ENCODE measurements at places on chromosomes 11 and 22.

DNA sequence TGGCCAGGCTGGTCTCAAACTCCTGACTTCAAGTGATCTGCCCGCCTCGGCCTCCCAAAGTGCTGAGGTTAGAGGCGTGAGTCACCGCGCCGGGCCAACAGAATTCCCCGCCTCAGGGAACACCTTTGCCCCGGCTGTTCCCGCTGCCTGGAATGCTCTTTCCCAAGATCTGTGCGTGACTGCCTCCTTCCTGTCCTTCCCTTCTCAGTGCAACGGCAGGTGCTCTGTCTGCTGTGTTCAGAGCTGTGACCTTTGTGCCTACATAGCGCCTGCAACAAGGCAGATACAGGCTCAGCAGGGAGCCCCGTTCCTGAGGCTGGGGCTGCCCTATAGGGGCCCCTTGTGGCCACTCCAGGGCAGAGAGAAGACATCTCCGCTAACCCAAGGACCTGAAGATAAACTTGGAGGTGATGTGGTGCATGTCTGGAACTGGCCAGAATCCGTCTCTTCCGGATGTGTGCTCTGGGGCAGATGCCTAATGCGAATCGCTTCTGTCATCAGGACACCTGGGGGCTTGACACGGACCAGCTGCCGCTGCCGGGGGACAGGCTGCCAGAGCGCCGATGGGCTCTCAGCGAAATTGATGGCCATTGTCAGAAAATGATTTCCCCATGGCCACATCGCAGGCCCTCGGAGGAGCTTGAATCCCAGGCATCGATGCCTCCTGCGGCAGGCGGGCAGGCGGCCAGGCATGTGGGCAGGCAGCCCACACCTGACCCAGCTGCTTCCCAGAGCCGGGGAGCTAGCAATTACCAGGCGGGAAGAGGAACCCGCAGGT lies 43.5 kb upstream of the TCF20 start:
- peak; percentile 26 for DNase-seq

DNA sequence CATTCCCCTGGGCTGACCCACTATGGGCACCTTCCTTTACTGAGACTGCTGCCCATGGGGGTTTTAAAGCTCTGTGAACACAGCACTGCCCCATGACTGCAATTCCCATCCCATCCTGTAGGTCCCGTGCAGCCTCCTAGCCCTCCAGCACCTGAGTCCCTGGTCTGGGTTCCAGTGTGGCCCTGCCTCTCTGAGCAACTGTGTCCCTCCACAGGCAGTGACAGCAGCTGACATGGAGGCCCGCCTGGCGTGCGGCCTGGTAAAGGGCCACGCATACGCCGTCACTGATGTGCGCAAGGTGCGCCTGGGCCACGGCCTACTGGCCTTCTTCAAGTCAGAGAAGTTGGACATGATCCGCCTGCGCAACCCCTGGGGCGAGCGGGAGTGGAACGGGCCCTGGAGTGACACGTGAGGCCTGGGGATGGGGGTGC lies 12.6 kb downstream of the OMP start:
- DNase-seq = no peak

- no peak for DNase-seq
Measured at GRCh38 chr22:20110359-20110985, 5.4 kb upstream of the RANBP1 start.

- DNase-seq = no peak
Measured at GRCh38 chr11:66782726-66783125, 53.7 kb upstream of the SPTBN2 start.

DNA sequence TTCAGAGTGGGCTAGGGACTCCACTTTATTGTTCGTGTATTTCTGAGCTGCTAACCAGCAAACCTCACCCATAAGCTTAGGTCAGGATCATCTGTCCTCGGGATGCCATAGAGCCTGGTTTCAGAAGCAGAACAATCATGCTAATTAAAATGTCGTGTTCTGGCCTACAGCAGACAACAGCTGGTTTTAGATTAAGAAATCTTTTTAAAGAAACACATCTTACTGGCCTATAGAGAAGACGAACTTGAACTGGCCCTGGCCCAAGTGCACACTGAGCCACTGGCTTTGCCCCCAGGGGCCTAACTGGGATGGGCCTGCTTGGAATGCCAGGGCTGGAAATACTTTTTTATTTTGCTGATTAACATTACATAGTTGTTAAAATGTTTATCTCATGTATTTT lies 63.2 kb downstream of the ALX4 start:
- no peak for DNase-seq

- peak; percentile 43 for DNase-seq
Measured at GRCh38 chr11:130389335-130389935, 39.0 kb downstream of the ADAMTS8 start.

DNA sequence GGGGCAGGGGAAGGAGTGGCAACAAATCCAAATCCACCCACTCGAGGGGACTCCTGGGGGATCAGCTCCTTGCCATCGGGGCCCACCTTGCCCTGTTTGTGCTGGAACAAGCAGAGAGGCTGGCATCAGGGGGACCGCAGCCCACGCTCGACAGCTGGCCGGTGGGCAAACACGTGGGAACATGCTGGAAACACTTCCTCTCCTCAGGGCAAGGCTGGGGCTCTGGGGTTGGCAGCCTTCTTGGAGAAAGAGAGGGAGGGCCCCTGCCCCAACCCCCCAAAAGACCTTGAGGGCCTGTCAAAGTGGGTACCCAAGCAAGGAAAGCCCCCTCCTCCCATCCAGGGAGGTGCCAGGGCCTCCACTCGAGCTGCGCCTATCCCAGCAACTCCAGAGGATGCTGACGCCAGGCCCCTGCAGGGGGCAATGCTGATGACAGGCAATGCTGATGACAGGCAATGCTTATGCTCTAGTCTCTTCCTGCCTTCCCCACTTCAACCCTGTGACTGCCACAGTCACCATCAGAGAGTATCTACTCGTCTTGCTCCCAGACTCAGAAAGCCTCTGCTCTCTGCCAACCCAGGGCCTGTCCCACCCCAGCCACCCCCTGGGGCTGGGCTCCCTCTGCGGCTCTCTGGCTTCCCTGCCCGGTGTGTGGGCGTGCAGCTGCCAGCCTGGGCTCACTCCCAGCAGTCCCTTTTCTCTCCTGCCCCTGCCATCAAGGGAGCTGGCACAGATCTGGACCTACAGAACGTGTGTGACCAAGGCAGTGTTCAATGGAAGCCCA lies 6.0 kb downstream of the ESS2 start:
- DNase-seq = no peak

DNA sequence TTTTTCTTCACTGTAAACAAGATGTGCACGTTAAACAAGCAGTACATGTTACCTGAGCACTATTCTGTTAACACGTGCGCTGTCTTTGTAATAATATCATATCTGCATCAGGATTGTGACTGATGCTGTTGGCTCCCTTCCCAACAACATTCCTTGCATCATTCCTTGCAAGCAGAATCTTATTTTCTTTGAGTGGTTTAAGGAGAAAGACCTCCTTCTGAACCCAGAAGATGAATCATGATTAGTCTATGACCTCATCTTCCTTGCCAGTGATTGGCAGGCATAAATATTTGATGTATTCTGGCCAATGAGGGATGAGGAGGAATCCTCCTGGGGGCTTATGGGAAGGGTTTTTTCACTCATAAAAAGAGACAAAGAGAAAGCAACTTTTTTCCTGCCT lies 46.2 kb downstream of the C11orf71 start:
- DNase-seq = no peak

DNA sequence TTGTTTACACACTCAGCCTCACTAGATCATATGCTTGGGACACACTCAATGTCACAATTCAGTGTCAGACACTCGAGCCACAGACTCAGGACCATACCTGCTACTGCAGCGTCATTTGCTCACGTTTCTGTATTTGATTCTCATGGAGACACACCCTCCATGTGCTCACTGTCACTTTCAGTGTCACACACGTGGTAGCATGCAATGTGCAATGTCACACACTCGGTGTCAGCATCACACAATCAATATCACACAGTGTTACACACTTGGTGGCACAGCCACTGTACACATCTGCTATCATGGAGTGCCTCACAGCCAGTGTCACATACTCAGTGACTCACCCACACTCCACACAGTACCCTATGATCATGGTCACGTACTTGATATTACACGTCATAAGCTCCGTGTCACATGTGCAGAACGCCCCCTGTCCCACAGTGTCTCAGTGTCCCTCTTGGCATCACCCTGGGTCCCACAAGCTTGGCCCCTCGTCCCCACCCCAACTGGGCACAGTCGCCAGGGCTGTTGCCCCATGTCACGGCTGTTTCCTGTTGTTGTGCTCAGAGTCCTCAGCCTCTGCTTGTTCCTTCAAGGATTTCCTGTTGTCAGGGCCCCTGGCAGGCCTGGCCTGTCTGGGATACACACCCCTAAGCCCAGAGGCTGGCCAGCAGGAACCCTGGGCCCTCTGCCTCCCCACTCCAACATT lies 49.6 kb downstream of the PDE2A start:
- no peak for DNase-seq

DNA sequence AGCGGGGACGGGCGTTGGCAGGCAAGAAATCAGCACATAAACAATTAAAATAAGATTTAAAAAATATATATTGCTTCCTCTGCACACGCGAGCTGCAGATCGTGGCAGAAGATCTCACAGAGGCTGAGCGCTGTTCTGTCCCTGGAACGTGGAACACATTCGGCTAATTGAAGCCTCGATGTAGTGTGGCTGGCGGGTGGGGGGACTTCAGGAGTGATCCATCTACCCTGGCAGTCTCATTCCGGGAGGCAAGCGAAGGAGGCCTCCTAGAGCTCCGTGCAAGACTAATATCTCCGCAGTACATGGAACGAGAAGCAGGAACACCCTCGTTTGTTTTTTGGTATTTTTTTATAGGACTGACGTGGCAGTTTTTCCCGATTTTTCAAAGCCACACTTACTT lies 402.4 kb downstream of the MN1 start:
- DNase-seq = no peak

GRCh38 chr11:20093775-20094174 lies 66.5 kb downstream of the DBX1 start:
- DNase-seq = no peak

- no peak for DNase-seq
Measured at GRCh38 chr11:130442737-130443136, 5.7 kb upstream of the ADAMTS15 start.

DNA sequence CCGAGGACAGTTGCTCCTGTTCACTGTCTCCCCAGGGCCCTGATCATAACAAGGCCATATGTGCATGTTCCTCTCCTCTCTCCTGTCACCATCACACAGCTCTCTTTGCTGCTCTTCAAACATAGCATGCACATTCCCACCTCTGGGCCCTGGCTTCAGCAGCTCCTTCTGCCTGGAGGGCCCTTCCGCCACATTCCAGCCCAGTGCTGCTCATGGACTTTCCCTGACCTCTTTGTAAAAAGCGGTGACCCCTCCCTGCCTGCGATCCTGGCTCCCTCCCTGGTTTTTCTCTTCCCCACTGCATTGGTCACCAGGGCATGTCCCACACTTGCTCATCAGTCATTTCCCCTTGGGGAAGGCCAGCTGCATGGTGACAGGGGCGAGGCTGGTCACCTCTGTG lies 98.2 kb downstream of the MYO18B start:
- no peak for DNase-seq

- no peak for DNase-seq
Measured at GRCh38 chr22:45216133-45217003, 24.3 kb downstream of the KIAA0930 start.

All from CD8-positive, alpha-beta memory T cell (primary cell).